Activated CD8-positive, alpha-beta T cell treated with anti-CD3 and anti-CD28 coated beads for 36 hours (primary cell): ENCODE measurements at places on chromosomes 3 and 15. TPM values are rescaled to one million over a fixed set of nuclear protein-coding genes. Genes with fewer than 3 reads are reported as not detected.

DNA sequence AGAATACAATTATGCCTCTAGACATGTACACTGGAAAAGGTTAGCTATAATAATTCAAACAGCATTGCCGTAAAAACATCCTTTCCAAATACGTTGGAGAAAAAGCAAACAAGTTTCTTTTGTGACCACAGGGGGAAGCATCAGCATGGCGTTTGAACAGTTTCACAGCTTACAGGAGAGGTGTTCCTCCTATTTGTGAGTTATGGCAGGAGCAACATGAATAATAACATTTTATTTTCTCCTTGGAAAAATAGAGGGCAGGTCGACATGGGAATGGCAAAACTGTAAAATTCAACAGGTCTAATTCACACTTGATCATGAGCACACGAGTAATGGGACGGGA is 39.7 kb upstream of the GADL1 start:
- no peaks in the 10 kb centered on the region for H3K36me3 ChIP-seq
- H3K4me1 ChIP-seq, result peaks cover 8% of the 10 kb centered on the region
- no peaks in the 10 kb centered on the region for H3K27me3 ChIP-seq
- peak; percentile 6 for DNase-seq
- no peak overlapping the region for H3K4me3 ChIP-seq

GRCh38 chr15:89330881-89331595 is 3.6 kb downstream of the POLG start:
- H3K27me3 ChIP-seq, result peaks cover 2% of the 10 kb centered on the region
- peaks cover 70% of the 10 kb centered on the region for H3K36me3 ChIP-seq
- DNase-seq, result no peak
- H3K4me3 ChIP-seq, result peak overlapping the region; percentile 66
- peak overlapping the region; percentile 82 for H3K27ac ChIP-seq

- DNase-seq, result no peak
- no peak overlapping the region for H3K4me3 ChIP-seq
- no peak overlapping the region for H3K27ac ChIP-seq
- peaks cover 6% of the 10 kb centered on the region for H3K27me3 ChIP-seq
Measured at GRCh38 chr3:110261141-110261540, 810.5 kb upstream of the NECTIN3 start.

GRCh38 chr3:59512066-59512465 is 462.2 kb upstream of the CFAP20DC start:
- H3K27ac ChIP-seq, result no peak overlapping the region
- peaks cover 24% of the 10 kb centered on the region for H3K4me1 ChIP-seq
- peak overlapping the region; percentile 24 for H3K4me3 ChIP-seq
- peaks cover 2% of the 10 kb centered on the region for H3K27me3 ChIP-seq
- DNase-seq, result peak; percentile 7

- H3K4me3 ChIP-seq, result no peak overlapping the region
- DNase-seq, result no peak
- H3K36me3 ChIP-seq, result no peaks in the 10 kb centered on the region
- no peaks in the 10 kb centered on the region for H3K27me3 ChIP-seq
- no peak overlapping the region for H3K27ac ChIP-seq
- no peaks in the 10 kb centered on the region for H3K4me1 ChIP-seq
Measured at GRCh38 chr3:61981060-61981459, 392.3 kb downstream of the FEZF2 start.

CMTM7 gene
- 36.1 TPM for total RNA-seq

C3orf70 gene
- not detected for total RNA-seq
